ENCODE measurements at places on chromosomes 3 and 15. TPM values are rescaled to one million over a fixed set of nuclear protein-coding genes. Genes with fewer than 3 reads are reported as not detected.

GRCh38 chr15:45842151-45842550 is 207.3 kb downstream of the SQOR start:
- DNase-seq, result no peak

- no peak for DNase-seq
Observed at GRCh38 chr3:12395349-12396012, 88.8 kb upstream of the TSEN2 start.

DNA sequence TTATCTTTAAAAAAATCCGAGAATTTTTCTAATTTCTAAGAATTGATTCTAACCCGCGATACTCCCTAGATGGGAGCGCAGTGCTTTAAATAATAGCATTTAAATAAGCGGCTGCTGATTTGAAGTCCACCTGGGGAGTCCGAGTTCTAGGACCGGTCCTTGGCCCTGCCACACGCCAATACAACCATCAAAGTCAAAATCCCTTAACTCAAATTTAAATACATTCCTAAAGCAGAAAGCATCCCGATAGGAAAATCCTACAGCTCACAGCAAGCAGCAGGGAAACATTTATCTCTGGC is 508 bp upstream of the ECT2 start:
- no peak for DNase-seq

DNA sequence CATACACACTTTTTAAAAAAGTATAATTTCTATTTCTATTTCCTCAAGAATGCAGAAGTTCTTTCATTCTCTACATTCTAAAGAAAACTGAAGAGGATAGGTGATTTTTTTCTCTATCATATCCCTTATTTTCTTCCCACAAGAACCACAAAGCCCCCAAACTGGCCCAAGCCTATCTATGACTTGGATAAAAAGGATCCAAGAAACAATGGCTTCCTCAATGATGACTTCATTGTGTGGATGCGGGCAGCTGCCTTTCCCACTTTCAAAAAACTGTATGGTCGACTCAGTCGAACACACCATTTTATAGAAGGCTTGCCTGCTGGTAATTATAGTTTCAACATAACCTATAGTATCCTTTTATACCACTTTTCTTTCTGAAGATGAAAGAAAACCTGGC is 52.9 kb upstream of the TBC1D23 start:
- no peak for DNase-seq

The KNL1 gene
- polyA plus RNA-seq, result 3.9 TPM

The TF gene
- 0.15 TPM for polyA plus RNA-seq

The STARD5 gene
- polyA plus RNA-seq, result 5.1 TPM

The DNASE1L3 gene
- polyA plus RNA-seq, result not detected
